ENCODE measurements at places on chromosomes 5 and 9.

GRCh38 chr9:109383356-109383755 lies 62.5 kb upstream of the EPB41L4B start:
- DNase-seq, result no peak

DNA sequence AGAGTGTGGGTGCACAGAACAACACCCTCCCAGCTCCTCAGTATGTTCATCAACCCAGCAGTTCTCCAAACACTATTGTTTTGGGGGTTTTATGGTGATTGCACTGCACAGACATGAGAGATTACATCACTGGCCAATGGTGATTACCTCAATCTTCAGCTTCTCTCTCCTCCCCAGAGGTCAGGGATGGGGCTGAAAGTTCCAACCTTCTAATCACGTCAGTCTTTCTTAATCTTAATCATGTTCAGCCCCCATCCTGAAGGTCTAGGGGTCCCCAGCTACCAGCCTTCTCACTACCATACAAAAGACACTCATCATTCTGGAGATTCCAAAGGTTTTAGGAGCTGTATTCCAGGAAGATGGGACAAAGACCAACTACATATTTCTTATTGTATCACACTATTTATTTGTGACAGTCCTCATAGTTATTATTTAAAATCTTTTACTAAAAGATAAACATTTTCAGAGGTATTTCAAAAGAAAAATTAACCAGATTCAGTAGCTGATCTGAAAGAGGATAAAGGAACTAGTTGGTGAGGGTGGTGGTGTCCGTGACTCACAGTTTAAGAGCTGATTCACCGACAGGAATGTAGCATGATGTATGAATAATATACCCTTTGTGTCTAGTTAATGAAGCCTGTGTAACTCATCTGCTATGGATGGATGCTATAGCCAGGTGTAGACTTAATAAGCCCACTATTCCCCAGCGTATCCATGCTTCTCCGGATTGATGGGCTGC lies 35.6 kb downstream of the RASEF start:
- DNase-seq, result no peak

DNA sequence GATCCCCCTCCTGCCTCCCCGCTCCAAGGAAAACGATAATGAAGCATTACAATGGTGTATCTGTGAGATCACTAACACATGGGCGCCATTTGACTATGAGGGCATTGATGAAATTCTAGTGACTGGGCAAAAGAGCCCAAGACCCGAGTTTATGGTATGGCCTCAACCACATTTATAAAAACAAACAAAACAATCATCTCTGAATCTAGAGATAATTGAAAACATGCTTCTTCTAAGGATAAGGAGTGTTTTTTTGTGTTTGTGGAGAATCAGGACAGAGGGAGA lies 100.9 kb upstream of the SEMA6A start:
- no peak for DNase-seq

- peak; percentile 41 for DNase-seq
Measured at GRCh38 chr9:95127249-95128176, 190.0 kb downstream of the FANCC start.

- no peak for DNase-seq
Measured at GRCh38 chr5:68325065-68325580, 109.6 kb downstream of the PIK3R1 start.

DNA sequence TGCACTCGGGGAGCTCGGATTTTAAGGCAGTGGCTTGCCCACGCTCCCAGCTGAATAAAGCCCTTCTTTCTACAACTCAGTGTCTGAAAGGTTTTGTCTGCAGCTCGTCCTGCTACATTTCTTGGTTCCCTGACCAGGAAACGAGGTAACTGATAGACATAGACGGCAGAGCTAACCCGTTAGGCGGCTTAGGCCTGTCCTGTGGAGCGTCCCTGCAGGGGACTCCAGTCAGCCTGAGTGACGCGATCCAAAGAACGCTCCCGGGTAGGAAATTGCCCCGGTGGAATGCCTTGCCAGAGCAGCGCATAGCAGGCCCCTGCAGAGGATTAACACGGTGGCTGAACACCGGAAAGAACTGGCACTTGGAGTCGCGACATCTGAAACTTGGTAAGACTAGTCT lies 1.8 kb upstream of the SELENOP start:
- no peak for DNase-seq

DNA sequence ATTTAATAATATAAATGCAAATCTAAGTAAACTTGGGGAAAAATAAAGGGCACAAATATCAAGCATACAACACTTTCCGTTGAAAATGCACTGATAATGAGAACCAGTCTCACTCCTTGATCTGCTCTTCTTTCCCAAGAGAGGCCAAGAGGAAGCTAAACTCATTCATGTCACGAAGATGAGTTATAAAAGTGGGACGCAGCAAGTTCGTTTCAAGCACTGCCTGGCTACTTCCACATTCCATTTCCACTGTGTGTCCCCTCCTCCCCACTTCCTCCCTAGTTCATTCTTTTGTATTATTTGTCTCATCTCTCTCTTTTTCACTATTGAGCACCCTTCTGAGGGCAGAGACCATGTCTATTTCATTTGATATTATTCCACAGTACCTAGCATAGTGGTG lies 158.1 kb downstream of the SLC24A2 start:
- DNase-seq, result no peak

GRCh38 chr9:69945671-69946141 lies 97.9 kb upstream of the MAMDC2 start:
- DNase-seq, result no peak

DNA sequence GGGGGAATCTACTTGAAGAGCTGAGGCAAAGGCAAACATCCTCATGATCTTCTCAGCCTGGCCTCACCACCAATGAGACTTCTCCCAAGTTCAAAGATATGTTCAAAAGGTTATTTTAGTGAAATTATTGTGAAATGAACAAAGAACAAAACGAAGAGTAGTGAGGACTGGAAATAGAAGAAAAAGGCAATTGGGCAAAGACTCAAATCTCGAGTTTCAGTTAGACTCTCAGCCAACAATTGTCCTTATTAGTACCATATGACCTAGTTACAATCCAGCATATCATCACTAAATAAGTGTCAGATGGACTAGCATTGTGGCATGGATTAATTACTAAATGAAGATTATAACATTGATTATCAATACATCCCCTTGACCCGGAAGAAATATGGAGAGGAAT lies 9.0 kb downstream of the ZNF474 start:
- no peak for DNase-seq

DNA sequence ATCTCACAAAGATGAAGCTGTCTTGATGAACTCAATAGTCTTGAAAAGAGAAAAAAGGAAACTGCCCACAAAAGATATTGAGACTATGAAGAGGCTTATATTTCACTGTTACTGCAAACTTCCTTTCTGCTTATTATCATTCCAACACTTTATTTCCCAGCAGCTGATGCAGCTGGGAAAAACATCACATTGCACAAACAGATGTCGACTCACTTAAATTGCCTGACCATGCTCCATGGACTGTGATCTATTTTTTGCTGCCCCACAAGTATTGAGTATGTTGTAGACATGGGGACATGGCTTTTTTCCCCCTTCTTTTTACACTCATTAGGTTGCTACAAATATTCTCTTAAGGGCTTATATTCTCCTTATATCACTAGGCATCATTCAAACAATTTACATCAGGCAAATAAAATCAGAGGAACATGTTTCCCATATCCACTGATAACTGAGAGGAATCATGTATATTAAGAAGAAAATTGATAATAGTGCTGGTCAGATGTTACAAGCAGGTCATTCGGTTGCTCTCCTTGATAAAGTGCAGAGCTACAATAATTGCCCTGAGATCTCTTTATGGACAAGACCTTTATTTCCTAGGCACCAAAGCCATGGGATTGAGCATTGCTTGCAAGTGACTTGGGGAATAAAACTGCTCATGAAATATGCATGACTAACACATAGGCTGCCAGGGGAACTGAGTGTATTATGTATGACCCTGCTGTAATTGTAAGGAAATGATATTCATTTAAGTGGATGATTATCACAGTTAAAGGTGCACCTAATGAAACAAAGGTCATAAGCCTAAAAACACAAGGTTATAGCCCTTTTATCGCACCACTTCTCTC lies 509.9 kb downstream of the ZNF608 start:
- DNase-seq, result no peak

GRCh38 chr5:64869419-64869818 lies 100.7 kb downstream of the CWC27 start:
- DNase-seq, result no peak

- DNase-seq, result no peak
Measured at GRCh38 chr5:95664204-95664786, 17.7 kb downstream of the RFESD start.

DNA sequence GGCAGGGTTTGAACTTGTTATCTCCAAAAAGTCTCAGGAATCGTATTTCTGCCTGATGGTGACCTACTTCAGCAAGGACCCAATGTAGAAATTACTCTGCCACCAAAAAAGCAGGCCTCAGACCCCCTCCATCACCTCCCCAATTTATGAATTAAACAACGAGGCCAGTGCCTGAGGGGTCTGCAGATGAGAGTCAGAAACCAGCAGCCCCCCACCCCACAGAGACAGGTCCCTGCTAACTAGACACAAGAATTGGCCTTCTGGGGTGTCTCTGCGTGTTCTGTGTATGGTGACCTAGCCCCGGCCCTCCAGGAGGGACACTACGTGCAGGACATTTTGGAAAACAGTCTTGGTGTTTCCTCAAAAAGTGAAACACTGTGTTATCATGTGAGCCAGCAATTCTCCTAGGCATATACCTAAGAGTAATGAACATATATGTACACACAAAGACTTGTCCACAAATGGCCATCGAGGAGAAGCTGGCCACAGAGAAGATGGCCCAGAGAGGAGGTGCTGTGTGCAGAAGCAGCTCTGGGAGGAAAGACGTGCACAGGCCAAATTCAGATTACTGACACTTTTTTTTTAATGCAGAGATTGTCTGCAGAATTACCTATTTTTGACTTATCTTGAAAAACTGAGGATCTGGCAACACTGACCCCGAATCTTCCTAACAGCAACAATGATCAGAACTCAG lies 93.8 kb downstream of the ADAMTS2 start:
- DNase-seq, result no peak

DNA sequence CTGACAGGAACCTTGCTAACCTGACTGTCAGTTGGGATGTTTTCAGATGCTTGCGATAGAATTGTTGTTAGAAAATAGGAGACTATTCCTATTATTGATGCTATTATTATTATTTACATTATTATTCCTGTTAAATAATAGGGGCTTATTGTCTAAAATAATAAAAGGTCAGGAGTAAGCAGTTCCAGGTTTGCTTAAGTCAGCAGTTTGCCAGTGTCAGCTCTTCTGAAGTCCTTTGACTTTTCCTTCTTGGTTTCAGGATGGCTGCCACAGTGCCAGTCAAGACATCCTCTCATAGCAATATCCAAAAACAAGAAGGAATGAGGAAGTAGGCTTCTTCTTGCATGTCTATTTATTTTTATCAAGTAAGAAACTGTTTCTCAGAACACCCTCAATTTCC lies 141.7 kb upstream of the MARCHF11 start:
- DNase-seq, result no peak

All from stimulated activated CD4-positive, alpha-beta T cell treated with anti-CD3 and anti-CD28 coated beads, Interleukin-1b, Interleukin-23, amount 100 ng/mL, for 24 hours (primary cell).